Stimulated activated CD8-positive, alpha-beta memory T cell treated with anti-CD3 and anti-CD28 coated beads, Interleukin-4, amount 100 ng/mL, for 4 hours (primary cell): ENCODE measurements at places on chromosomes 6 and 20.

- no peak for DNase-seq
Measured at GRCh38 chr6:149259753-149260152, 57.8 kb upstream of the TAB2 start.

GRCh38 chr6:42355416-42355815 is 96.3 kb downstream of the TRERF1 start:
- DNase-seq: no peak

GRCh38 chr6:37525460-37526357 is 26.0 kb upstream of the CCDC167 start:
- no peak for DNase-seq

GRCh38 chr6:131451321-131452144 is 121.5 kb upstream of the ARG1 start:
- DNase-seq: no peak

DNA sequence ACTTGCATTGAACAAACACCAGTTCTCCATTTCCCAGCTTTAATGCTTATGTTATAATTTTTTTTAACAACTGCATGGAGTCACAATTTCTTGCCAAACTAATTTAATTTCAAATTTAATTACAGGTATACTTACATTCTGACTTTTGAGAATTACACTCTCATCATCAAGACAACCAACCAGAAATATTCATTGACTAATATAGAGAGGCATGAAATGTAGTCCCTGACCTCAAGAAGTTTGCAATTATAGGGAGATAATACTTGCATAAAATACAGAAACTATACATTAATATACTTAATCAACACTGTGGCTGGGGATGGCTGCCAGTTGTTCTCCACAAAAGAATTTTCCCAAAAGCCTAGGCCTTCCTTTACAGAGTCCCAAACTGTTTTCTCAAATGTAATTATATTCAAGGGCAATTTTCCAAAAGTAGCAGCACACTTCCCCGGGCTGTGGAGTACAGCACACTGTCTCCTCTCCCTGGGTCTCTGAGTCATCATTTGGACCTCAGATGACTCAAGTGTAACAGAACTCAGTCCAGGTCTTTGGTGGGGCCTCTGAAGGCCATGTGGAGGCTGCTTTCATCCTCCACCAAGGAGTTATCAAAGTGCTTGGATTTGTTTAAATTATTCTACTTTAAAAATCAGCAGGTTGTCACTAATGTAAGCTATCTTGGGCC is 114.1 kb downstream of the KIF16B start:
- no peak for DNase-seq

- DNase-seq: no peak
Measured at GRCh38 chr6:15879371-15880261, 216.8 kb upstream of the DTNBP1 start.

DNA sequence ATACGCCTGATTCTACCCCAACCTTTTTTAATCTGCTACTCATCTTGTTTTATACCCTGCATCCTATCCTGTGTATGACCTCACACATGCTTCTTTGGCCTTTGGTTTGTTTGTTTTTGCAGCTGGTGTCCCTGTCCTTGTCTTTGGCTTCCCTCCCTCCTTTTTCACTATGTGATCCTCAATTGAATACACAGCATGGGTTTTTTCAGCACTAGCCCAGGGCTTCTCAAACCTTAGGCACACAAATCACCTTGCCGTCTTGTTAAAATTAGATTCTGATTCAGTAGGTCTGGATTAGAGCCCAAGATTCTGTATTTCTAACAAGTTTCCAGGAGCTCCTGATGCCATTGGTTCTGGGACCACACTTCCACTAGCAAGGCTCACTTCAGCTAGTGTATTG is 321.5 kb upstream of the MAN1A1 start:
- no peak for DNase-seq

DNA sequence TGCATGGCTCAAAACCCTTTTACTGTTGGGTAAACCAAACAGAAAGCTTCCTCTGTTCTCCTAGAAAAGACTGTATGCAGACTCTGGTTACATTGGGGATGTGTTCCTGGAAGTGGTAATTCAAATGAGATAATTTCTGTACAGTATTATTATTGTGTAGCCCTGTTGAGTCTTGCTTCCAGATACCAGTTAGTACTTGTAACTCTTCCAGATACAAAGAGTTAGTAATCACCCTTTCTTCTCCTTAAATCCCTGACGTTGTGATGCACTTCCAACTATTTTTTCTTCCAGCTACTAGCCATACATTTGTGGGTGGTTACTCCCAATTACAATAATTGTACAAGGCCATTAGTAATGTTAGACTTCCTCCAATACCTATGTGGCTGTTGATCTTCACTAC is 42.3 kb upstream of the GRIK2 start:
- DNase-seq: no peak

- no peak for DNase-seq
Measured at GRCh38 chr6:143684486-143684885, 6.7 kb downstream of the PHACTR2 start.

GRCh38 chr6:53095716-53096115 is 30.5 kb downstream of the FBXO9 start:
- DNase-seq: no peak

- DNase-seq: no peak
Measured at GRCh38 chr20:6576726-6577125, 190.8 kb upstream of the BMP2 start.

GRCh38 chr6:65059568-65059967 is 647.5 kb downstream of the EYS start:
- DNase-seq: no peak

GRCh38 chr6:73747289-73747688 is 51.3 kb downstream of the CD109 start:
- DNase-seq: no peak

GRCh38 chr6:43262000-43262779 is 18.9 kb downstream of the TTBK1 start:
- no peak for DNase-seq

DNA sequence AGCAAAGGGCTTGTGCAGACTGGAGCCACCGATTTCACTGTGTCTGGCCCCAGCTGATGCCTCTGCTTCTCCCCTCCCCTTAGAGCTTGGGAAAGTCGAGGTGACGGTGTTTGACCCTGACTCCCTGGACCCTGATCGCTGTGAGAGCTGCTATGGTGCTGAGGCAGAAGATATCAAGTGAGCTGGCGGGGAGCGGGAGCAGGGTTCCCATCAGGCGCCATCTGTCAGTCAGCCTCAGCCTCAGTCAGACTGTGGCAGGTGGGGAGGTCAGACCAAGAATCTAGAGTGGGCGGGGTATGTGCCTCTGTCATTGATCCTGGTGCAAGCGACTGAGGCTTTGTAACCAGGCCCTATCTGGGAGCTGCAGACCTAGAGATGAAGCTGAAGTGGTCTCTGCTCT is 5.5 kb downstream of the ERGIC3 start:
- no peak for DNase-seq

DNA sequence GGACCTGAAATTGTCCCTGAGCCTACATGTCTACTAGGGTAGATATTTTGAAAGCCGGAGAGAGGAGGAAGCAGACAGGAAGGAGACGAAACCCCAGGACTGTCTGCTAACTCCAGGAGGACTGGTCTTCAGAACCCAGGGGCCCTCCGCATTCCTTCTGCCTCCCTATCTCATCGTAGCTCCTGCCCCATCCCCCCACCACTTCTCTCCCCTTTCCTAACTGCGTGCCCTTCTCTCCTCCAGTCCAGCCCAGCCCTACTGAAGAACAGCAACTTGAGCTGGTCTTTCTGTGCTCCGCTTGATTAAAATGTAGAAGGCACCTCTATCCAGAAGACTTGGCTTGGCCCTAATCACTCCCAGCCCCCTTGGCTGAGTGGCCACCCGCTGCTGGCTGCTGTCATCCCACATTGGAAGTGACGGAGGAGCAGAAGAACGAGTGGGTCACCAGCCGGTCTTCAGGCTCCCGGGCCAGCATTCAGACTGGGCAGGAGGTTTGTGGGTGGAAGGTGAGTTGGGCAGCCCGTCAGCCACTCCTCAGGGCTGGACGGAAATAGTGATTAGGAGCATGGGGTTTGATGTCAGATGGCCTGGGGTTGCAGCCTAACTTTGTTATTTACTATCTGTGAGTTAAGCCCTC is 28.8 kb upstream of the ANGPT4 start:
- DNase-seq: no peak

DNA sequence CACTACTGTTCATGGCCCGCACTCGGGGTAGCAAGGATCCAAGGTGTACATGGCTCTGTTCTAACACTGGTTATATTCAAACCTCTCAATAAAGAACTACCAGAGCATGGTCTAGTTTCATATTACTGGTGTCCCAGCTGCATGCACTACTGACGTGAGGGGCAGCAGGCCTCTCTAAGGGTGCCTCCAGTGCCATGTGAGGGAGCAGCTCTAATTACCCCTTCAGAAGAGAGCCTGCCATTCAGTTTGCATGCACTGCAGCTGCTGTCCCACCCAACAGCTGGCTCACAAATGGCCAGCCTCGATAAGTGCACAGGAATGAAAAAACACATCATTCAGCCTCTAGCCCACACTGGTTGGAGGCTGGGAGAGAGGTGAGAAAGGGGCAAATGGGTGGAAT is 85.2 kb downstream of the SMLR1 start:
- no peak for DNase-seq

DNA sequence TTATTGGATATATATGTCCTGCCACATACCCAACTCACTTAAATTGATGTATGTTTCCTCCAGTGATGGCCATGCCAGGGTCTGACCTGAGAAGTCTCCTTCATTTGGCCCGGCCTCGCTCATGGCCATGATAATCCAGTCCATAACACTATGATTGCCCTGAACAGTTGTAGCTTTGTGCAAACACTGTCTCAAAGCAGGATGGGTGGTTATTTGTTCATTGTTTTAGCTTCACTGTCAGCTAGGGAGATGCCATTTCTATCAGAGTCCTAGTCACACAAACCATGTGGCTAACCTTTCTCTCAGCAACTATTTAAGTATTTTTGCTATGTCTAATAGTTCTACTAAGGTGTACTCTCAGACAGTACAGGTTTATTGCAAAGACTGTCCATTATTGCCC is 47.6 kb upstream of the ZNF337 start:
- DNase-seq: no peak

GRCh38 chr6:70215460-70216108 is 87.3 kb downstream of the COL9A1 start:
- no peak for DNase-seq

DNA sequence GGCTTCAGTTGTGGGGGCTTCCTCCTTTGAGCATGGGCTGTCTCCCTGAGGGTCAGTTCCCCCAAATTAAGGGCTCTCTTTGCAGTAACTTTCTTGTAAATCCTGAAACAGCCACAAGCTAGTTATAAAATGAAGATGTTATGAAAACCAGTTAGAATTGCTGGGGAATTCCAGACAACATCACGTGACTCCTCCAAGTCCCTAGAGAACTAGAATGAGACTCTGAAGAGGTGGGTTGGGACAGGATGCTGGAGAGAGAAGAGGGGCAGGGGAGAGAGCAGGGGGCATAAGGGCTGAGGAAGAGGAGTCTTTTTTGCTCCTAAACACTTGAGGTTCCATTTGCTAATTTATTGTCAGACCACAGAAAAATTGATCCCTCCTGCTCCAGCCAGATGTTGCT is 380.3 kb downstream of the DHX35 start:
- no peak for DNase-seq

DNA sequence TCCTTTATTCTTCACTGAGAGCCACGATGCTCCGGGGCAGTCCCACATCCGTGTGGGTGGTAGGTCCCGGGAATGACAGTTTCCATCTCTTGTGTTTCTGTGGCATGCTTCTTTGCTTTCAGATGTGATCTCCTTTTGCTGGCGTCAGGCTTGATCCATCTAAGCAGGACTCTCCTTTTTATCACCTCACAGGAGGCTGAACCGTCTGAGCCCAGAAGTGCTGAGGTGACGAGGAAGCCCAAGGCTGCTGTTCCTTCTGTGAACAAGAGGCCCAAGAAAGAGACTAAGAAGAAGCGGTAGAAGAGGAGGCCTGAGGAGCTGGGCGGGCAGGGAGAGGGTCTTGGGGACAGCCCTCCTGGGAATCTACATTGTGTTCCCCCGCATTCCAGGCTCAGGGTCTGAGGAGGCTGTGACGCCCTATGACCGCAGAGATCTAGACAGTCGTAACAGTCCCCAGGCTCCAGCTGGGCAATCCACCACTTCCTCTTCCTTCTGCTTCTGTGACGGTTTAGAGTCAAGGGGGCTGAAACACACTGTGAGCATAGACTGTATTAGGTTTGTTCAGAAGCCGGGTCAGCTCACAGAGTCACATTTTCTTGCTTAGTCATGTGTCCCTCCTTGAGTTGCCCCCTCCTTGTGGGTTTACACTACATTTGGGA is 26.8 kb downstream of the MANBAL start:
- no peak for DNase-seq

- no peak for DNase-seq
Measured at GRCh38 chr6:41451039-41451438, 95.1 kb upstream of the FOXP4 start.

GRCh38 chr6:25399885-25400284 is 120.7 kb downstream of the CARMIL1 start:
- DNase-seq: no peak

- DNase-seq: no peak
Measured at GRCh38 chr6:5095236-5095635, 10.1 kb downstream of the PPP1R3G start.

GRCh38 chr6:15076565-15076964 is 169.3 kb upstream of the JARID2 start:
- no peak for DNase-seq

DNA sequence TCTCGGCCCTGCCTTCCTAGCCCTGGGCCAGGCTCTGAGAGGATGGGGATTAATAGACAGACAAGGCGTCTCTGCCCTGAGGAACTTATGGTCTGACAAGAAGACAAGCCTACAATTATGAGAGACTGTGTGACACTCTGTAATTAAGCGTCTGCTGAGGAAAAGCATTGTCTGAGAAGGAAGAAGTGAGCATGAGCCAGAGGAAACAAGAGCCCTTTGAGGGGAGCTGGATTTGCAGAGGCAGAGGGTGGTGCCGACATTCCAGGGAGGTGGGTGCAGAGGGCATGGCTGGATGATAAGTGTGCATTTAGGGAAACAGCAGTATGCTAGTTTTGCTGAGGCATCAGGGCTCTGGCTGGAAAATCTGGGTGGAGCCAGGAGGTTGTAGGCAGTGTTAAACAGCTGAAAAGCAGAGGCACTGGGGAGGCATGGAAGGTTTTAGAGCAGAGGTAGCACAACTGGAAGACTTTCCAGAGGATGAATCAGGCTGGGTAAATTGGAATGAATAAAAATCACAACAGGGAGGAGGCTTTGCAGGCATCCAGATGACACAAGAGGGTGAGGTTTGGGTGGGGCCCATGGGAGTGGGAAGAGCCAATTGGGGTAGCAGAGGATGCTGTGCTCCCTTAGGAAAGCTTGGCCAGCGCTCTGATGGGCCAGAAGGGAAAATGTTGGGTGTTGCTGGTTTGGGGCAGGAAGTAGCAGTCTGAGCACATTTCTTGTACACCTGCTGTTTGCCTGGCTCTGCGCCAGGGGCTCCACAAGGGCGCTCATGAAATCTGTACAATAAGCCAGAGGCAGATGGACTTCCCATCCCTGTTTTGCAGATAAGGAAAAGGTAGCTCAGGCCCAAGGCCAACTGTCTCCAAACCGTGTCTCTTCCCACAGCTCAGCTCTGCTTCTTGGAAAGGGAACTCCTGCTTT is 74.0 kb upstream of the MYL9 start:
- DNase-seq: no peak

GRCh38 chr6:84808491-84809061 is 44.2 kb upstream of the TBX18 start:
- no peak for DNase-seq

GRCh38 chr6:111242452-111242851 is 155.1 kb downstream of the SLC16A10 start:
- no peak for DNase-seq
